HTR-8/SVneo (cell line): ENCODE measurements at places on chromosomes 16 and 17.

DNA sequence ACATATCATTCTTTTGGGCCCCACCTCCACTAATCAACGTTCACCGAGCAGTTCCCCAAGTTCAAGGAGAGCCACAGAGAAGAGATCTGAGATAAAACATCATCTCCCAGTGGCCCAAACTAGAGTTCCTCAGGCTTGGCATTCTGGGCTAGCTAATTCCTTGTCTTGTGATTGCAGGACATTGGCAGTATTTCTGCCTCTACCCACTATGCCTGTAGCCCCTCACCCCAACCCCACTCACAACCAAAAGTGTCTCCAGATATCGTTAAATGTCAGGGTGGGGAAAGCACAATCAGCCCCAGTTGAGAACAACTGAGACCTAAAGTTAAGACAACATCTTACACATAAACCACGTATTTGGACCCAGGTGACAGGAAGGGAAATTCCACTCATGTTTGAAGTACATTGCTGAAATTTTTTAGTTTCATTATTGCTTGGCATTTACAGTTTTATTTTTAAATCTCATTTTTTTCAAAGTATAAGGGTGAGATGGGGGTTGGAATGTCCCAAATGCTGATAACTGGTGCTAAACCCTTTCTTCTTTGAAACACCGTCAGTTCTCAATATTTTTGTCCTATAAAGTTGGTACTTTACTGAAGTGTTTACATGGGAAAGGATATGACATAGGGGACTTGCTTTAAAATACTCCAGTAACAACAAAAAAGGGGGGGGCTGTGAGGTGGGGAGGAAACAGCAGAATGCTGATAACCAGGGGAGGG, 13.6 kb downstream of the ZC3H7A start:
- DNase-seq, result no peak

GRCh38 chr17:61805399-61805798, 57.9 kb downstream of the BRIP1 start:
- peak; percentile 39 for DNase-seq

DNA sequence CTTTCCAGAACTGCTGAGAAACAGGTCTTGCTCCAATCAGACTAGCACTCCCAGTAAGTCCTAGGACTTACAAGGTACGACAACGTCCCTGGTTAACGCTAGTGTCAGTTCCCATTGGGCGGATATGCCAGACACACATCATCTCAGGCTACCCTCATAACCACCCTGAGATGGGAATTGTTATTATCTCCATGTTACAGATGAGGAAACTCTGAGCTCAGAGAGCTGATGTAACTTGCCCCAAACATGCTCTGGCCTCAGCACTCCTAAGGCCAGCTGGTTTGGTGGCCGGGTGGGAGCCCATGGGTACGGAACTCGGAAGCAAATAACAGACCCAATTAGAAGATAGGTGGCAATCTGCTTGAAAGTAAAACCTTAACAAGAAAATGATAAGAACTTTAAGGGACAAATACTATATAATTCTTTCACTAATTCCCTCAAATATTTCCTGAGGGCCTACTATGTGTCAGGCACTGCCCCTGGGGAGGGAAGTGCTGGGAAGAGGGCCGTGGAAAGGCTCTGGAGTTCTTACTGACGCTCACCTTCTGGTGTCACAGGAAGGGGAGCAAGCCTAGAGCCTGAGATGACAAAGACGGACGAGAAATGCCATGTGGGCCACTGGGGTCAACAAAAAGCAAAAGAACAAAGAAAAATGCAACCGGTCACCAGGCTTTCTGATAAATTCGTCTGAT, 6.9 kb downstream of the CREBBP start:
- no peak for DNase-seq

- DNase-seq, result no peak
Observed at GRCh38 chr16:53695070-53695469, 8.6 kb downstream of the RPGRIP1L start.

- peak; percentile 82 for DNase-seq
Observed at GRCh38 chr16:69396187-69397061, 10.6 kb upstream of the TERF2 start.

DNA sequence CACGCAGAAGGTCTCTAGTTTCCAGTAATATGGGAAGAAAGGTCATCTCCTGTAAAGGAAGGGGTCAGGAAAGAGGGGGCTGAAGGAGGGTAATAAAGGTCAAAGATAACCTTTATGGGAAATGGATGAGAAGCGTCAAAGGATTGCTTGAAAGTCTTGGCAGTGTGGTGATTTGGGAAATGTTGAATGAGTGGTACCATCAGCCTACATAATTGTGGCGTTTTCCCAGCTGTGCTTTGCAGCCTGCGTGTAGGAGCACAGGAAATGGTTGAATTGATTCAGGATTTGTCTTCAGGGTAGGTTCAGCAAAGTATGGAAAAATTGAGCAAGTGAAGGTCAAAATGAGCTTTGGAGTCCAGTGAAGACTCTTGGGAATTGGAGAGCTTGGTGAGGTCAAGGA, 115.8 kb upstream of the NOL11 start:
- no peak for DNase-seq

DNA sequence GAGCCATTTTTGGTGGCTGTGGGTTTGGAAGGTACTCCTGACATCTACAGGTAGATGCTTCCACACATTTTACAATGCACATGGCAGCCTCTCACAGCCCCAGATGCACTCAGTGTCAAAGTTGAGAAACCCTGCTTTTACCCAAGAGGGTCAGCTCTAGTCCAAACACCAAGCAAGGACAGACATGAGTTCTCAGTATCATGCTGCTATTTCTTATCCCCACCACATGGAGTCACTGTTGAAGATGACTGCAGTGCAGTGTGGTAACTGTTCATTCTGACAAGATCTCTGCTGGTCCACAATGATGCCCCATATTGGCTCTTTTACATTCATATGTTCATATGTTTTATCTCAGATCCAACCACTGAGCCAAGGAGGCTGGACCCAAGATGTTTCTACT, 50.5 kb upstream of the SALL1 start:
- DNase-seq, result no peak

DNA sequence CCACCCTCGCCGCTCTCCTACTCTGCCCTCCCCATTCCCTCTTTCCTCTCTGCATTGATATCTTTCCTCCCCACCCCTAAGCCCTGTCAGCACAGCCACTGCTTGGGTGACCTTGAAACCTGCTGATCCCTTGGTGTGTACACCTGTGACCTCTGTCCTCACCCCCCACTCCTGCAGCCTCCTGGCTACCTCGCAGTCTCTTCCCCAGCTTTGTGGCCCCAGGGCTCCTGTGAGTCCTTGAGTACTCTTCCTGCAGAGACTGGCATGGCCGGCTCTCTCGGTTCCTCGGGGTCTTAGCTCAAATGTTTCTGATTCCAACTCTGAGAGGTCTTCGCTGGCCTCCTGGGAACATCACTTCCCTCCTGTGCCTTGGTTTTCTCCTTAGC, 31.7 kb downstream of the ADCY7 start:
- no peak for DNase-seq

DNA sequence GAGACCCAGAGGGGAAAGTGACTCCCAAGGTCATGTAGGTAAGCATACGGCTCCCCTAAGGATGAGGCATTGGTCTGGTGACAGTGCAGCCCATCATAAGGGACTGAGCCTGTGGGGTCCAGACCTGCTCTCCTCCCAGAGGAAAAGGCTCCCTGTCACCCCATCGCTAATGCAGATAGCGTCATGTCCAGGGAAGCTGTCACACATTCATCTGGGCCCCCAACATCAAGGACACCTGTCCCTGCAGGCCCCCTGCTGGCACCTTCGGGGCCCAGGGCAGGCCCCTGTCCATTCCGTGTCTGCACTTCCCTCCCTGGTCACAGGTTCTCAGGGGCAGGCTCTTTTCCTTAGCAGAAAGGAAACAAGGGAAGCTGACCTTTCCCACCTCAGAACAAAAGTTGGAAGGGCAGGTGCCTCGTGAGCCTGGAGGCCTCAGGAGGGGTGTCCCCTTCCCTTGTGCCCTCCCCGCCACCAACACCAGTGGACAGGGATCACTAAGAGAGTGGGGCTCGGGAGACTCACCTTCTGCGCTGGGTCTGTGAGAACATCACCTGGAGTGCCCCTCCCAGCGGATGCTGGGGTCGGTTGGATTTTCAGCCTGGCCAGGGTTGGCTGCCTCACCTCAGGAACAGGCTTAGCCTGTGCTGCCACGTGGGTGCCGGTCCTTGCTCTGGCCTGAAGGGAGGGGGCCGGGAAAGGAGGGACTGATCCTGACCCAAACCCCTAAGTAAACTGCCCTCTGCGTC, 17.3 kb upstream of the LASP1NB start:
- no peak for DNase-seq

DNA sequence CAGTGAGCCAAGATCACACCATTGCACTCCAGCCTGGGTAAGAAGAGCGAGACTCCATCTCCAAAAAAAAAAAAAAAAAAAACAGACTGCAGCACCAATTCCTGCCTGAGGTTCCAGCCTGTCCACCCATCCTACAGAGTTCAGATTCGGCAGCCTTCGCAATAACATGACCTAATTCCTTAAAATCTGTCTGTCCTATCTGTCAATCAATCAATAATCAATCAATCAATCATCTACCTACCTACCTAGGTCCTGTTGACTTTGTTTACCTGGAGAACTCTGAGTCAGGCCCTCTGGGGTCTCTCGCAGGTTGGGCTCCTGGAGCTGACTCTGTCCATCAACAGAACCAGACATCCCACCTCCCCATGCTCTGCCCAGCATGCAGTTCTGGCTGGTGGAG, 236.7 kb downstream of the ENGASE start:
- DNase-seq, result no peak

- DNase-seq, result no peak
Observed at GRCh38 chr16:71594000-71594646, 17.2 kb upstream of the TAT start.

DNA sequence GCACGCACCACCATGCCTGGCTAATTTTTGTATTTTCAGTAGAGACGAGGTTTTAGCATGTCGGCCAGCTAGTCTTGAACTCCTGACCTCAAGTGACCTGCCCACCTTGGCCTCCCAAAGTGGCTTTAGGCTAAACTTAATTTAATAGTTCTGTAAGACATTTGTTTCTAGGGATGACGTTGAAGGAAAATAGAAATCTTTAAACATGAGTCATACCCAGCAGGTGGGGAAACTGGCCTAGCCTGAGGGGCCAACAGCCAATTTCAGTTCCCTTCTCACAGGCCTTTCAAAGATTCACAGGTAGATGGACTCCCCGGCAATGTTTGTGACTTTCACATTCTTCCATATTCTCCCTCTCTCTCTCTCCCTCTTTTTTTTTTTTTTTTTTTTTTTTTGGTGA, 18.1 kb upstream of the ITPRIPL2 start:
- no peak for DNase-seq

GRCh38 chr17:9729735-9730420, 61.5 kb downstream of the DHRS7C start:
- peak; percentile 27 for DNase-seq

- no peak for DNase-seq
Observed at GRCh38 chr16:63712725-63713124, 1409.1 kb downstream of the CDH11 start.
